ENCODE measurements at places on chromosomes 4 and X.

GRCh38 chr4:94995684-94996394, 238.1 kb downstream of the BMPR1B start:
- DNase-seq: peak; percentile 59

GRCh38 chr4:95728145-95728544, 111.7 kb upstream of the PDHA2 start:
- DNase-seq: no peak

- no peak for DNase-seq
Measured at GRCh38 chrX:129581904-129582303, 41.8 kb downstream of the OCRL start.

- DNase-seq: no peak
Measured at GRCh38 chr4:182015014-182015413, 228.2 kb upstream of the TENM3 start.

DNA sequence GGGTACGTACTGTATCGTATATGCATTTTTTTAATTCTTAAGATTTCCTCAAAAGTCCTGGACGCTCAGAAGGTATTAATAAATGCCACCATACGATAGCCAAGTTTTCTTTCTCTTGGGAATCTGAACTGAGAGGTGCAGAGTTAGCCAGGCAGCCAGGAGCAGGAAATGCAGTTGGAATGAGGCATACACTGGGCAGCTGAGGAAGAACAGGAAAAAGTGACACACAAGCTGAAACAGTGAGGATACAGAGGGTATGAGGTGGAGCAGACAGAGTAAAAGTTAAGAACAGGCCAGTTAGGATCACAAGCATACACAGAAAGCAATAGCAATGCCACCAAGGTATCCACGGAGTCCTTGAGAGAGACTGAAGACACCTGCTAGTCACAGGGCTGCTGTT, 13.4 kb downstream of the UFSP2 start:
- no peak for DNase-seq

DNA sequence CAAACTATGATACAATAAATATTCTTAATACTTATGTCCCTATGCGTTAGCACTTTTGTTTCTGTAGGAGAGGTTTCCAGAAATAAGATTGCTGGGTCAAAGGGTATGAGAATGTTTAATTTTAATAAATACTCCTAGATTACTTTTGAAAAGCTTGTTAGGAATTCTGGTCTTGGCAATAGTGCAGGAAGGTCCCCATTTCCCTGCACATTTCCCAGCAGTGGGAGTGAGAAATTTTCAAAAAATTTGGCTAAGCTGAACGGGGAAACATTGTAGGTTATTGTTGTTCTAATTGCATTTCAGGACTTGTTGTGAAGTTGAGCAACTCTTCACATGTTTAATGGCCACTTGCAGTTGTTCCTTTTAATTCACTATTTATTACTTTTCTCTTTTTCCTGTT, 27.1 kb downstream of the IGFBP7 start:
- no peak for DNase-seq

GRCh38 chr4:7721984-7722551, 217.6 kb downstream of the AFAP1 start:
- DNase-seq: no peak

DNA sequence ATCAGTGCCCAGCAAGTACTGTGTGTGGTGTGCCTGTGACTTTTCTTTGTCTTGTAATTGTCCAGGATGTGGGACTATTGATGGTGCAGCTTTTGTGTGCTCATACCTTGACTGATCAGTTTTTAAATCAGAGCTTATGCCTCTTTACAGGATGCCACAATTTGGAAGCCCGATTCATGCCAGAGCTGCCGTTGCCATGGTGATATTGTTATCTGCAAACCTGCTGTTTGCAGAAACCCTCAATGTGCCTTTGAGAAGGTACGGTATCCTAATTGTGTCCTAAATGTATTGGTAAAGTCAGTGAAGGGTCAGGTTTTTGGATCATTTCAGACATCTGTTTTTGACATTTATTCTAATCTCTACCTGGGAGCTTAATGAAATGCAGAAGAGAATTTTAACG, 180.2 kb downstream of the FRAS1 start:
- no peak for DNase-seq

DNA sequence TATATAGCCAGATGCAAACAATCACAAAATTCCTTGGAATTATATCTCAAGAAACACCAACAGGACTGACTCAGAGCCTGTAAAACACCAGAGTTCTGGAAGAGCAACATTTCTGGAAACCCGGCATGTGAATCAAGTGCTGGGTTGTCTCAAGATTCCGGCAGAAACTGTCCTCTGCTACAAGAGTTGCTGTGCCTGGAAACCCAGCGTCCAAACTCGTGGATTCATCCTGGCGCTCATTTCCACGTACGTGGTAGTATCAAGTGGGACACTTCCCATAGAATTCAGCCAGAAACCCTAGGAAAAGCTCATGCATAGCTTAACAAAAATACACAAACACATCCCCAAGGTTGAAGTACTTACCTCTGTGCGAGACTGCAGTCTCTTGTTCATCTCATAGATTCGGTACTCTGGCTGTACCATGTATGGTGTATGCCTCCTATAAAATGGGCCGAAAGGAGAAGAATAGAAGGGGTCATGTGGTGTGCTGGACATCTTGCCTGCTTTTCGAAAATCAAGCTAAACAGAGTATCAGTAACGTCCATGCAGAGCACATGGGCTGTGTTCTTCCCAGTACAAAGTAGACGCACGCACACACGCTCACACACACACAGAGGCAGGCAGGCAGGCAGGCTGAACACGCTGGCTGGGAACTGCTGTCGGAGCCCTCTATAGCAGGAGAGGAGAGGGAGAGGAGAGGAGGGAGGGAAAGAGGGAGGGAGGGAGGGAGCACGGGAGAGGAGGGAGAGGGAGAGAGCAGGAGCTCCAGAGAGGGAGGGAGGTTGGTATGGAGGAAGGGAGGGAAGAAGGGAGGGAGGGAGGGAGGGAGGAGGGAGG, at the start of gene LDB2:
TSS of gene LDB2 (minus strand) at position 655 of the 837 bp plus-strand sequence.
- DNase-seq: peak; percentile 88

DNA sequence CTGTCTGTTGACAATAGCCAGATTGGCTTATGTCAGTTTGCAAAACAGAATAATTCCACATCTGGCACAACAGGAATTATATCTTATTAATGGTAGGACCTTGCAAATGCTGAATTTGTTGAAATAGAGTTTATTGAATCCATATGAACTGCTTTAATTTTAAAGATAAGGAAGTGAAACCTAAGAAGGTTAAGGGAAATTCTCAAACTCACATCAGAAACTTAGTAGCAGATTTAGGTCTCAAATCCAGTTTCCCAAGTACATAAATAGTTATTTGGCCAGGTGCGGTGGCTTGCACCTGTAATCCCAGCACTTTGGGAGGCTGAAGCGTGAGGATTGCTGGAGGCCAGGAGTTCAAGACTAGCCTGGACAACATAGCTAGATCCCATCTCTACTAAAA, 117.1 kb downstream of the HNRNPD start:
- DNase-seq: no peak

DNA sequence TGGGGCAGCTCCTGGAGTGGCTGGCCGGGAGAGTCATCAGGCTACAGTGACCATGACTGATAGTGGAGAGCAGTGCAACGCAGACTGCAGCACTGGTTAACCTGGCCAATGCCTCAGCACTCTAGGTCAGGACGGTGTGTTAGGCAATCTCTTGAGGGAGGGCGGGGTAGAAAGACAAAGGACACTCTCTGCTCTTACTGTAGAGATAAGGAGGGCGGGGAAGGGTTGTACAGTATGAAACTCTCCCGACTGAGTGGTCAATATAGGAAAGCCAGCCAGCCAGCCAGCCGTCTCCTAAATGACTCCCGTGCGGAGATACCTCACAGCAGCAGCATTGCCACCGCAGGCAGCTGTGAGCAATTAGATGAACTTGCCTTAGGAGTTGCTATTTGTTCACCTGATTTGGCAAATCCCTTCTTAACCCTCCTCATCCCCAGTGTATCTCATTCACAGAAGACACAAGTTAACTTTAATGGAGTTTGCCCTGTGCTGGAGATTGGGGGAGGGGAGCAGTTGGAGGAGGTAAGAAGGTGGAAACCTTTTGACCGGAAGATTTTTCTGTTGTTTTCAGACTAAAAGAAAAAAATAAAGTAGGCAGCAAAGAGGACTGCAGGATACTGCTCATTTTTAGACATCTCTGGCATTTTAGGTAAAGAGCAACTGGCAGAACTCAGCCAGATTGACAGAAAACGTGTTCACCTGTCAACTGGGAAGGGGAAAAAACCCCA, 330.5 kb downstream of the HNRNPD start:
- DNase-seq: no peak

DNA sequence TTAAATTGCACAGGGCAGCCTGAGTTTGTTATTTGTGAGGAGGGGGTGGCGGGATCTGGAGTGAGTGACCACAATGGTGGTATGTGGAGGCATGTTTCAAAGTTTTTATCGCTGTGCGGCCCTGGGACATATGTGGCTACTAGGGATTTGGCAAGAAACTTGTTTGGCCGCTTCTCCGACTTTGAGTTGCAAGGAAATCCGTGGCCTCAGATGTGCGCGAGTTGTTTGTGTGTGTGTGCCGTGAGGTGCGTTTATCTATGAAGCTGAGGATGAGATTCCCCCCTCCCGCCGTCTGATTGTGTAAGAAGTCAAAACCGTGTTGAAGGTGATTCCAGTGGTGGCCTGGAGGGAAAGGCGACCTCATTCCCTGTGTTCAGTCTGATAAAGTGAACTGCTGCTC, 1.4 kb downstream of the JADE3 start:
- DNase-seq: no peak

- peak; percentile 87 for DNase-seq
Measured at GRCh38 chr4:1695913-1696312, 11.8 kb upstream of the FAM53A start.

GRCh38 chrX:30835373-30835772, 53.7 kb downstream of the TAB3 start:
- no peak for DNase-seq

DNA sequence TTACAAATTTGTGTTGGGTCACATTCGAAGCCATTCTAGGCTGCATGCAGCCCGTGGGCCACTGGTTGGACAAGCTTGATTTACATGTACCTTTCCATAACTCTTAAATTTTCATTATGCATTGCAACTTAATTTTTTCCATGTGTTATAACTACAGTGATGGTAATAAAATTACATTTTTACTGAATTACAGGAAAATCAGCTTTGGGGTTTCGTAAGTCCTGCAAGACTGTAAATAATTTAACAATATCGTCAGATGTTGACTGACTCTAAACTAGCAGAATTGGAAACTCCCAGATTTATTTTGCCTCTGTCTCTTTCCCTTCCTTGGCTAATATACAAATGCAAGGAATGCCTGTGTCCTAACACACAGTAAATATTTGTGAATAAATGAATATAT, 88.0 kb upstream of the RAPGEF2 start:
- no peak for DNase-seq

DNA sequence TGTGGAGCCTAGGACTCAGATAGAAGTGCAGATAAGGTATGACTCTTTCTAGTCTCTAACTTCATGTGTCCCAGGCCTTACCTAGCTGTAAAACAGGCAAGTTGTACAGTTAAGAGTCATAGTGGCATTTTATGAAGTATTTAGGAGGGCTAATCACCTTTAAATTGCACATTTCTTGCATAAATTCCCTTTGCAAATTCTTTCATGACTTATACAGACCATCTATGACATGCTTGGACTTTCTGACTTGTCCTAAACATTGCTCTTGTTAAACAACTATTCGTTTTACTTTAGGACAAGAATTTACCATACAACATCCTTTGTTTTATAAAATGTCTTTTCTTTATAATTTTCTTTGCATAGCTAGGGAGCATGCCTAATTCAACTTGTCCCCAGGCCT, 7.8 kb upstream of the RRAGB start:
- DNase-seq: no peak

GRCh38 chr4:107586371-107586770, 133.7 kb downstream of the PAPSS1 start:
- no peak for DNase-seq

DNA sequence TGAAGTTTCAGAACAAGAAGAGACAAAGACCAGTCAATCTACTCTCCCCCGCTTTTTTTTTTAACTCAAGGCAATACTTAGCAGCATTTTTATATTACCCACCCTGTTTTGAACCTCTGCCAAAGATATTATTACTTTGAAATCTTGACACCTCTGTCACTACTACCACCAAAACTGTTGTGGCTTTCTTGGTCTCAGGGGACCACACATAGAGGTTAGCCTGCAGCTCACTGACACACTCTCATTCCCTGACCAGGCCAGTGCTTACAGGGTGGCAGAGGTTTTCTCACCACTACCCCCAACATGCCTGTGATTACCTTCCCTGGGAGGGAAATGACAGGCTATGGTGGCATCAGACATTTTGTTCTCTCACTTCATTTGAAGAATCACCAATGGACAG, 137.4 kb upstream of the STIM2 start:
- DNase-seq: no peak

GRCh38 chrX:84487365-84488353, 14.6 kb downstream of the HDX start:
- DNase-seq: no peak

- DNase-seq: no peak
Measured at GRCh38 chr4:108483650-108484049, 136.7 kb upstream of the RPL34 start.

DNA sequence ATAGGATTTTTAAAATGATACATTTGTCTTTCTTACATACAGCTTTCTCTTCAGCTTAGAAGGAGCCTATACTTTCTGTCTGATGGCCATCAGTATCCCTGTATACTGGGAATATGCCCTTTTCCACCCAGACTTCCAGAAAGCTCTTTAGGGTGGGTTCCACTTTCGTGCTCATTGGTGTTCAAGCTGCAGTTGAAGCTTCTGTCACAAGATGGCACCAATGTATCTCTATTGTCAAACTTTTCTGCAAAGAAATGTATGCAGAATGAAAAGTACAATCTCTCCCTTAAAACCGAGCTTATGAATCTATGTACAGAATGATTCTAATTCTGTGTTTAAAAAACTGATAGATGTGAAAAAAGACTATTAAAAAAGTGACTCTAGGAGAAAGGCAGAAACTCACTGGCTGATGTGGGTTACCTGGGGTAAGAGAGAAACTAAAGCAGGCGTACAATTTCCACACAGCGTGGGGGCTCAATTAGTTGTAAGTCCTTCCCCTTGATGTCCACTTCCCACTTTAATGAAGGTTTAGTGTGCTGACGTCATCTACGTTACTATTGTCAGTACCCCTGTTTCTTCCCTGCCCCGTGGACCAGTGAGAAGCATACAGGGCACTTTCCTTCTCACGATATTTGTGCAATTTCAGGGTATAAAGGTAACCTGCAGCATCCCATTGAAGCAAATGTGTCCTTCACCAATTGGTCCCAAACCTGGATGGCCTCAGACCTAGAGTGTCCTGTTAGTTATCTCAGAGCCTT, 57.3 kb upstream of the TCEAL2 start:
- peak; percentile 0 for DNase-seq

GRCh38 chrX:150546711-150547153, 21.7 kb upstream of the MTM1 start:
- no peak for DNase-seq

GRCh38 chr4:147101678-147102077, 156.0 kb upstream of the TTC29 start:
- DNase-seq: no peak

- peak; percentile 80 for DNase-seq
Measured at GRCh38 chr4:40055863-40056715, 561 bp upstream of the N4BP2 start.

DNA sequence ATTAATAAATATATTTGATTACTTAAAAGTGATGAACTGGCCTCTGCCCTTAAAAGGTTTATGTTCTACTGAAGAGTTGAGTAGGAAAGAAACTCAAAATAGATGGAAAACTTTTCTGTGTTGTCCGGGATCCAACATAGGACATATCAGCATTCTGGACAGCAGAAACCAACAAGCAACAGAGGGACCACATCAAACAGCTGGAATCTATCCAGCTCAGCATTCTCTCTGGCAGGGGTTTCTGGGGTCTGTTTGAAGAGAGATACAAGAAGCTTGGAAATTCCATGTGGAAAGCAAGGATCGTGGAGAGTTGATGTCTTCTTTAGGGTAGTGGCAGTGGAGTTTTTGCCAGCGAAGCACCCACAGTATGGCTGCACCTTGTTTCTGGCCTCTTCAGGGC, 43.6 kb downstream of the ZCCHC12 start:
- no peak for DNase-seq

Measured in hindlimb muscle (tissue), 1 donor.